ENCODE measurements at places on chromosomes 12 and 14.

DNA sequence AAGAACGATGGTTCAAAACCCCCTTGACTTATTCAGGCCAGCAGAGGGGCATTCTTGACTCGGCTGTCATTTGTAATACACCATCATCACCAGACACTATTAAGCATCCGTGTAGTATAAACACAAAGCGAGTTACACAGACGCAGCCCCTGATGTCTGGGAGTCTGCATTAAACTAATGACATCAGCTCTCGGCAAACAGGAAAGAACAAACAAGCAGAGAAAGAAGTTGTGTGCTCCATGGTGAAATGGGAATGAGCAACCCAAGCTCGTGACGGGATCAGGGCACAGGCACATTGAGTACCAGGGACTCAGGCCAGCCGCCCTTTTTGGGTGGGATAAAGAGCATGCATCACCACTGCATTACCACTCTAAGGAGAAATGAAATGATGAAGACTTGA, 460.1 kb downstream of the MED13L start:
- DNase-seq = no peak
- H3K36me3 ChIP-seq = no peaks in the 10 kb centered on the region
- no peaks in the 10 kb centered on the region for H3K27me3 ChIP-seq
- H3K4me1 ChIP-seq = peaks cover 3% of the 10 kb centered on the region
- H3K4me3 ChIP-seq = no peak overlapping the region
- no peak overlapping the region for H3K27ac ChIP-seq

DNA sequence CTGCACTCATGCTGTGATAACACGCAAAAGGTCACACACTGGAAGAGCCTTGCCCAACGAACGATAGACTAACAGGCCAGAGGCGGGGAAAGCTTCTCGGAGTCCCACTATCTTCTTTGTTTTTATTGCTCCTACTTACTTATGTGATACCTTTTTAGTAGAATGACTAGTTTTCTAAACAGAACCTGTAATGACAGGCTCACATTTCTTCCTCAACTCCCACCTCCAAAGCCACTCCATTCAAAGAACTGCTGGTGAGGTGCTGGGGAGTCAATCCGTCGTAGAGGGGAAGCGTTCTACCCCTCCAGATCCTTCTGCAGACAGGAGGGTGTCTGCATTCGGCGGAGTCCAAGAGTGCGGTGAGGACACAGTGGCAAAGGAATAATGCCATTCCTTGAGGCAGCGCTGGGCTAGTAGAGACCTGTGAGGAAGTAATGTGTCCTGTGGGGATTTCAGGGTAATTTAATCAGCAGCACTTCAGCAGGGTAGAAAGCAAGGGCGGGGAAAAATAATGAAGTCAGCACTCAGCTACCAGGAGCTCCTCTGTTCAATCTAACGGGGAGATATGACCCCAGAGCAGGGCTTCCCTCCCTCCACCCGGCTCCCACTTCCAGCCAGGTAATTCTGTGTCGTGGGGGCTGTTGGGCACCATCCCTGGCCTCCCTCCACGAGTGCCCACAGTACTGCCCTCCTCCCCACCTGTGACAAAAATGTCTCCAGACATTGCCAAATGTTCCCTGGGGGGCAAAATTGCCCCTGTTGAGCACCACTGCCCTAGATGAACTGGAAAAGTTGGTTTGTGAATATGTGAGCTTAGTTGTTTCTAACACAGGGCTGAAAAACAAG, 25.2 kb downstream of the SPRING1 start:
- no peak overlapping the region for H3K27ac ChIP-seq
- no peaks in the 10 kb centered on the region for H3K27me3 ChIP-seq
- no peak overlapping the region for H3K4me3 ChIP-seq
- no peak for DNase-seq
- H3K4me1 ChIP-seq = no peaks in the 10 kb centered on the region

GRCh38 chr12:27003421-27004381, 10.5 kb downstream of the TM7SF3 start:
- H3K4me1 ChIP-seq = no peaks in the 10 kb centered on the region
- H3K36me3 ChIP-seq = no peaks in the 10 kb centered on the region
- H3K27me3 ChIP-seq = no peaks in the 10 kb centered on the region
- H3K4me3 ChIP-seq = no peak overlapping the region
- no peak overlapping the region for H3K27ac ChIP-seq

DNA sequence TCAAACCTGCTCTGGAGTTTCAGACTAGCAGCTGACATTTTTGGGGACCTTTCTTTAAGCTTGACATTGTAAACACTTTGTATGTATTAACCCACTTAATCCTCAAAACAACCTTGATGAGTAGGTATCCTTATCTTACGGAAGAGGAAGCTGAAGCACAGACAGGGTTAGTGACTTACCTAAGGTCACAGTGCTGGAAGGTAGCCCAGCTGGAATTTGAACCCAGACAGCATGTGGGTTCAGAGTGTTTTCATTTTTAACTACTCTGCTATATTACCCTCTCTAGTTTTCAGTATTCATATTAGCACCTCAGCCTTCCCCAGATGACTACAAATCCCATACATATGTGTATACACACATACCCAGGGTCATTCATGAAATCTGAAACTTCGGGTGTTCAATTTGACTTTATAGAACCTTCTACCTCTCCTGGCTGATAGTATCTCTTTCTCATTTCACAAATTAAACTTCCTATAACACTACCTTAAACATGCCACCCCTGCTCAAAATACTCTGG, 13.9 kb downstream of the LPCAT3 start:
- DNase-seq = no peak
- no peaks in the 10 kb centered on the region for H3K27me3 ChIP-seq
- no peak overlapping the region for H3K27ac ChIP-seq
- peaks cover 2% of the 10 kb centered on the region for H3K36me3 ChIP-seq
- no peaks in the 10 kb centered on the region for H3K4me1 ChIP-seq

DNA sequence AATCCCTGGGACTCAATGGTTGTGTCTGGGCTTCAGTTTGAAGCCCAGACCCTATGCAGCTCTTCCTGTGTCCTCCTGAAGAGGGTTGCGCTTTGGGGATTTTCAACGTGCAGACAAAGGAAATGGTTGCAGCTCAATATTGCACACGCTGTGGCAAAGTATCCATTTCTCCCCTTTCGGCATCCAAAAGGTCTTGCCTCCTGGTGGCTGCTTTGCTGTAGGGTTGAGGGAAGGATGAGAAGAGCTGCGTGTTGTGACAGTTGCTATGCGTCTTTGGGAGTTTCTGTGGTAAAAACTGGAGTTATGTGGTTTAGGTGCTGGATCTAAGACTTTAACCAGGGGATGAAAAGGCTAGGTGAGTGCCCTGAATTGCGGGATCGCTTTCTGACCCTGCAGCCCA, 71.0 kb downstream of the ZNF664 start:
- no peak overlapping the region for H3K27ac ChIP-seq
- H3K36me3 ChIP-seq = no peaks in the 10 kb centered on the region
- H3K4me3 ChIP-seq = no peak overlapping the region
- no peak for DNase-seq

DNA sequence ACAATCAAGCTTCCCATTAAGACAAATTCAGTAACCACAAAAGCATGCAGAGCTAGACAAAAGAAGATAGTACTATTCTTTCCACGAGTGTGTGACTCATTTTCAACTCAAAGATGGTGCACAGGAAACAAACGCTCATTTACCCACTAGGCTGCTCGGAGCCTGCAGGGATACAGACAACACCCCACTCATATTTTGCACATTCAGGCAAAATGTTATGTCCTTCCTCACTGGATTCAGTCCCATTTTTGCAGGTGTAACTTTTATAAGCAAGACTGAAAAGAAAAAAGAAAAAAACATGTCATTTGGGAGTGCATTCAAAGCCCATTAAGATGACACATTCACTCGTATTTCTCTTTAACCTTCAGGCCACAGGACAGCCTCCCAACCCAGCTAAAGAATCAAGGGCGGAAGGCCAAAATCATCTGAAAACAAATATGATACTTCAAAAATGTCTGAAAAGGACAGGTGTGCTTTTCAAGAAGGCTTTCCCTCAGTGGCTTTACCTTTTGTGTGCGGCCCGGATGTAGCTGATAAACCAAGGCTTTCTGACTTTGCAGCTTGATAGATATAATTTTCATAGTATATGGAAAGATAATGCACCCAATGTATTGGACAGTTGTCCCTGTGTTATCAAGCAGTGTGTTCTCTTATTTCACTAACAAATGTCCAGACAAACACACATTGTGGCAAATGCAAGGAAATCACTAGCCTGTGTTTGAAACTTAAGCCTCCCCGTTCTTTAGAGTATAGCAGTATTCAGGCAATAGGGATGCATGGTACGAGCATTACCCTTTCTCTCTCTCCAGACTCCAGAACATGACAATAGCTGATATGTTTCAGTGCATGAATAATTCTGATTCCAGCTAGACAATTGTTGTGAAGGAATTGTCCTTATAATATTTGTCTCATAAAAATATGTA, 147.8 kb upstream of the KRR1 start:
- no peaks in the 10 kb centered on the region for H3K27me3 ChIP-seq
- no peak overlapping the region for H3K4me3 ChIP-seq
- no peak for DNase-seq
- H3K4me1 ChIP-seq = peaks cover 11% of the 10 kb centered on the region

DNA sequence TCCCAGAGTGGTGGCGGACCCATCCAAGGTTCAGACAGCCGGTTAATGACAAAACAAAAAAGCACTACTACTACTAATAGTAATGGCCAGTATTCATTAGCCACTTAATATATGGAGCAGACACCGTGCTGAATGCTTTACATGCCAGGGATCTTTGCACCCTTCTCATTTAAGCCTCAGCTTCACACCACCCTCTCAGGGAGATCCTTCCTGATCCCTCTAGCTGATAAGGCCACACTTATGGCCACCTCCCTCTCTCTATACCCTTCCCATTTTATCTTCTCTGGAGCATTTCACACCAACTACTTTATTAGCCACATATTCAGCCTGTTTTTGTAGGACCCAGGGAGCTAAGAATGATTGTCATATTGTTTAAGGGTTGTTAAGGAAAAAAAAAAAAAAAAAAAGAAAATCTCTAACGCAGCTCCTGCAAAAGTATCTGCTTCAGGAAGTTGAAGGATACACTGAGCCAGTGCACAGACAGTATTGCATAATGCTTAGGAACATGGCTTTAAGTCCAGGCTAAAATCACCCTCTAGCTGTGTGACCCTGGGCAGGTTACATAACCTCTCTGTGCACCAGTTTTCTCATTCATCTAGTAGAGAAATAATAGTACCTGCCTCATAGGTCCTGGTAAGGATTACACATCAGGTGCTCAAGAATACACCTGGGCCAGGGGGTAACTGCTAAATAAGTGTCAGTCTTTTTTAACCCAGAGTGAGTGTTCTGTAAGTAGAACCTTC, 29.4 kb downstream of the NUAK1 start:
- H3K36me3 ChIP-seq = peaks cover 27% of the 10 kb centered on the region
- DNase-seq = peak; percentile 30
- H3K4me3 ChIP-seq = no peak overlapping the region
- no peak overlapping the region for H3K27ac ChIP-seq
- peaks cover 15% of the 10 kb centered on the region for H3K4me1 ChIP-seq

- no peak overlapping the region for H3K27ac ChIP-seq
- no peaks in the 10 kb centered on the region for H3K4me1 ChIP-seq
- peak; percentile 62 for DNase-seq
- H3K4me3 ChIP-seq = no peak overlapping the region
- H3K27me3 ChIP-seq = no peaks in the 10 kb centered on the region
Measured at GRCh38 chr12:5003025-5003666, 40.5 kb upstream of the KCNA5 start.

GRCh38 chr14:62824086-62824485, 221.2 kb downstream of the KCNH5 start:
- H3K4me3 ChIP-seq = no peak overlapping the region
- no peaks in the 10 kb centered on the region for H3K36me3 ChIP-seq
- DNase-seq = no peak

DNA sequence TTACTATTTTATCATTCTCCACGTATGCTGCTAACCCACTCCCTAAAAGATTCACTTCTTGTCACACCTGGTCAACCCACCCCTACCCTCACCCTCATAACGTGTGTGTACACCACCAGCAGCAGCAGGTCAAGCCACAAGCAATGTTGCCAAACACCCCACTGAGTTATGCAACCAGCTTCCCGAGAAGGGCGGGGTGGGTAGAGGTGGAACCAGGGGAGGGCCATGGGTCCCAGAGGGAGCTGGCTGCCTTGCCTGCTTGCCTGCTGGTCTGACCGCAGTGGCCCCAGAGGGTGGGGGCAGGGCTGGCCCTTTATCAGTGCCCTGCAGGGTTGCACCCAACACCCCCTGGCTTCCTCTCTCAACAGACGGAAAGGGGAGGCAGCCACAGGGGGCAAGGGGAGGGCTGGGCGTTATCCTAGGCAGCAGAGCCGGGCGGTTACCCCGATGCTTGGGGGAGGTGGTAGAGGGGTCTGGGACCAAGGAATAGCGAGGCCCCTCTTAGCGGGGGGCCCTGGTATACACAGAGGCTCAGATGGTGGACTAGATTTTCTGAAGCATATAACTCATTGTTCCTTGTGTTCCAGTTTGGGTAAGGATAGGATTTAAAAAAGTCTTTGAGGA, 3.5 kb upstream of the NFE2 start:
- H3K36me3 ChIP-seq = no peaks in the 10 kb centered on the region
- DNase-seq = peak; percentile 92
- peaks cover 18% of the 10 kb centered on the region for H3K4me1 ChIP-seq
- H3K27ac ChIP-seq = no peak overlapping the region
- H3K4me3 ChIP-seq = no peak overlapping the region

DNA sequence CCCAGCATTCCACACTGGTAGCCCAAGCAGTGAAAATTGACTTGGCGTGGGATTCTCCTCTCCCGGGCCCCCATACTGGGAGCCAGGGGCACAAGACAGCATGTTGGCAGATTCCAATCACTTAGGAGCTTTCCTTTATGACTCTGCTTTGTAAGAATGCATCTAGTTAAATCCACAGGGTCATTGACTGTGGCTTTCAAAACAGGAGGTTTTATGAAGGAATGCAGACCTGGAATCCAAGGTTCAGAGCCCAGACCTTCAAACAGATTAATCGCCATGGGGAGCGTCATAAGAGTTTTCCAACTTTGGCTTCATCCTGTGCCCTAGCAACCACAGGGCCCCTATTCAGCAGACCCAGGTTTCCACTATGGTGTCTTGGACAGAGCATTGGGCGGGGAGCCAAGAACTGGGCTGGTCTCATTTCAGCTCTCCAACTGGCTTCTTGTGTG, 76.4 kb upstream of the RMST start:
- DNase-seq = no peak
- H3K27ac ChIP-seq = no peak overlapping the region
- no peaks in the 10 kb centered on the region for H3K4me1 ChIP-seq
- no peaks in the 10 kb centered on the region for H3K36me3 ChIP-seq
- no peak overlapping the region for H3K4me3 ChIP-seq
